ENCODE measurements at places on chromosomes 6 and 20.

DNA sequence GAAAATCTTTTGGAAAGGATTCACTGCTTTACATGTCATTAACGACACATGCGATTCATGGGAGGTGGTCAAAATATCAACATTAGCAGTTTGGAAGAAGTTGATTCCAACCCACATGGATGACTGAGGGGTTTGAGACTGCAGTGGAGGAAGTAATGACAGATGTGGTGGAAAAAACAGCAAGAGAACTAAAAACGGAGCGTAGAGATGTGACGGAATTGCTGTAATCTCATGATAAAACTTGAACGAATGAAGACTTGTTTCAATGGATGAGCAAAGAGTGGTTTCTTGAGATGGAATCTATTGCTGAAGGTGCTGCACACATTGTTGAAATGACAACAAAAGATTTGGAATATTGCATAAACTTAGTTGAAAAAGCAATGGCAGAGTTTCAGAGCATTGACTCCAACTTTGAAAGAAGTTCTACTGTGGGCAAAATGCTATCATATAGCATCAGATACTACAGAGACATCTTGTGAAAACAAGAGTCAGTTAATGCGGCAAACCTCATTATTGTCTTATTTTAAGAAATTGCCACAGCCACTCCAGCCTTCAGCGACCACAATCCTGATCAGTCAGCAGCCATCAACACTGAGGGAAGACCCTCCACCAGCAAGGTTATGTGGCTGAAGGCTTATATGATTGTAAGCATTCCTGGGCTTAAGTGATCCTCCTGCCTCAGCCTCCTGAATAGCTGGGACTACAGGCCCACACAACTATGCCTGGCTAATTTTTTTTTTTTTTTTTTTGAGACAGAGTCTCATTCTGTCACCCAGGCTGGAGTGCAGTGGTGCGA lies 19.2 kb downstream of the SRSF3 start:
- DNase-seq: no peak

GRCh38 chr6:54008589-54008988 lies 102.7 kb upstream of the MLIP start:
- no peak for DNase-seq

- no peak for DNase-seq
These were observed 76.4 kb upstream of the HS3ST5 start for GRCh38 chr6:114419175-114419574.

DNA sequence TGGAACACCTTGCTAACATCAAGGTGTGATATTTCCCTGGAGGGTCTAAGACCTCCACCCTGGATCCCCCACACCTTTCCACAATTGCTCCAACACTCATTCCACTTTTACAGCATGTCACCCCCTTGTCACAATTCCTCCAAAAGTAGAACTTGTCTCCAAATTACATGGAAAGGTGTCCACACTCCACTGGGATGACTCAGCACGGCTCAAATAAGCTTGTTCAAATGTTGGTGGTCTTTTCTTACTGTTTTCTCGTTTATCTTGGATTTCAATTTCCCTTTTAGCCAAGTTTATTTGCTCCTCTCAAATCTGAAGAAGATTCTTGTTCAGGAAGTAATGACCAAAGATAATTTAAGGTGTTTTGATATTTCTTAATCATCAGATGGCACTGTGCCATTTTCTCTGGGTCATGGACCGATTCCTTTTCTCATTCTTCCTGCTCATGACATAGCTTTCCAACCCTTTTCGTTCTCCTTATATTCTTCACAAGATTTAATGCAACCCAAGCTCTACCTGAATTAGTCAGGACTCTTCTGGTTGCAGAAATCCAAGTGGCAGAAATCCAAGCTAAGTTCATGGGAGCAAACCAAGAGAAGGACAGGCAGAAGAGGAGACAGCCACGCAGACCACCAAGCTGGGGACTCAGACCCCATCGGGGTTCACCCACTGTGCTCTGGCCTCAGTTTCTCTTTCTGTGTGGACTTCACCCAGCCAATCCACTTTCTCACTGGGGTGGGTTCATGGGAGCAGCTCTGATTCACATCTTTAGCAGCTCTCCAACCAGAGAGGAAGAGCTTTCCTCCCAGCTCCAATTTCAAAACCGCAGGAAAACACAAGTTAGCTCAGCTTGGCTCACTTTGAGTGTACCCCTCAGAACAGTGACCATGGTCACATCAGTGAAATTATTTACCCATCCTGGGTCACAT lies 110.5 kb upstream of the CDYL start:
- no peak for DNase-seq

GRCh38 chr20:49272654-49273053 lies 5.2 kb downstream of the ZNFX1 start:
- no peak for DNase-seq

DNA sequence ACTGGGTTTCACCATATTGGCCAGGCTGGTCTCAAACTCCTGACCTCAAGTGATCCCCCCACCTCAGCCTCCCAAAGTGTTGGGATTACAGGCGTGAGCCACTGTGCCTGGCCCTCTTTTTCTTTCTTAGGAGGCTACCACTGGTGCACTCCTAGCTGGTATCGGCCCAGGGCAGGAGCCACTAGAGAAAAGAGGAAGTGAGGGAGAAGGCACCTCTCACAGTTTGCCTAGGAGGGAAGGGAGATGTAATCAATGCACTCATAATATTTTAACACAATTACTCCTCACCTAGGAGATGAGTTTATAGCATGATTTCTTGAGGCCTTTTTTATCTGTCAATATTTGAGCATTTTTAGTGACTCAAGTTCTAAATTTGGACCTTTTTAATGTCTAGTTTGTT lies 189.0 kb upstream of the SOX4 start:
- no peak for DNase-seq

- DNase-seq: no peak
These were observed 85.6 kb downstream of the PDE7B start for GRCh38 chr6:135937106-135937505.

- DNase-seq: no peak
These were observed 48.1 kb downstream of the SYNJ2 start for GRCh38 chr6:158029668-158030230.

Measured in NCI-H345 (cell line).